ENCODE measurements at places on chromosomes 1 and 21.
A peak's percentile ranks its signal among the peaks of the same experiment; 100 is the strongest.

DNA sequence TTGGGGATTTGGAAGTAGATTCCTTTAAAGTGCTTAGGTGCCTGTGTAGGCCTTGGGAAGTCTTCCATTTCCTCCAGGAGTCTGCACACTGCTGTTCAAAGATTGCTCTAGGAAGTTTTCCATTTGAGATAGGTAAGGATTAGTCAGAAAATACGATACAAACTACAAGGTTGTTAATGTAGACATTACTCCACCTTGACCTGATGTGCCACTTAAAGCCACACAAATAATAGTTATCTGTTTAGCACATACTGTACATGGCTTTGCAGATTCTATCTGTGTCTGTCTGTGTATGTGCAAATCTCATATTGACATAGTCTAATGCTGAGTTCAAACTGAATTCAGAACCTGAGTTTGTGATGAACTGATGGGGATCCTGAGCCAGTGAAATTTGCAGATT is 118.4 kb downstream of the RHOU start:
- DNase-seq, result no peak

DNA sequence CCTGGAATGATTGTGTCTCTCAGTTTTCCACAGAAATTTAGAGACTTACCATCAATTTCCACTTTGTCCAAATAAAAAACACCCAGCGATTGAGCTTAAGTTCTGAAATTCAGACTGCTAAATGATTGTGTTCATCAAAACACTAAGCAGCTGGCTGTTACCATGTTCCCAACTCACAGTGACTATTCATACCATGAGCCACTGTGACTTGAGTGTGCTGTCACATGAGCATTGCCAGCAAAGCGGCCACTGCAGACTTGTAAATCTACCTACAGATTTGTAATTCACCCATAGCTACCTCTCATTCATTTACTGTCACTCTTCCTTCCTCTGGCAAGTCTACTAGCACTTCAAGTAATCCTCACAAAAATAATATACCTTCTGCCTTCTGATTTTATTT is 17.2 kb upstream of the PRKAB2 start:
- no peak for DNase-seq

GRCh38 chr1:211616965-211617297 is 38.0 kb upstream of the SLC30A1 start:
- DNase-seq, result no peak

DNA sequence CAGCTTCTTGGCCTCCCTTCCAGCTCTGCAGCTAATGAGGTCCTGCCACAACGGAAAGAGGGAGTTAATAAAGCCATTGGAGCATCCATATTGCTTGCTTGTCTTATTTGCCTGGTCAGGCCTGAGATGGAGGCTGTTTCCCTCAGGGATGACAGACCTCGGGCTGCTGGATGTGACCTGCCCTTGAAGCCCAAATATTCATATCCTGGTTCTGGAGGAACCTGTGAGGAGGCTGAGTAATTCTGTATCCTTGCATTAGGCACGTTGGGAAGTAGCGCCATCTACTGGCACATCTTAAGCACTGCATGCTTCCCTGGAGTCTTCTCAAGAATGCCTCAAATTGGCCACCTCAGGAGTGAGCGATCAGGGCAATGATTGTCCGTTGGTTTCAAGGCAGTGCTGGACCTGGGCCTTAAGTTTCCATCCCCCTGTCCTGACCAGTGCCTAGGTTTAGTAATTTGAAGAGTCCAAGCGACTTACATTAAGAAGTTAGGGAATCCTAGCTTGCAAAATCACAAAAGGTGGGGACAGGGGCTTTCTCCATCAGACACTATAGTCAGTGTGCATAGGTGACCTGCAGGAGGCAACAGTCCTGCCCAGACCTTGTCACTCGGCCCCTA is 13.8 kb upstream of the NASP start:
- peak; percentile 49 for DNase-seq

DNA sequence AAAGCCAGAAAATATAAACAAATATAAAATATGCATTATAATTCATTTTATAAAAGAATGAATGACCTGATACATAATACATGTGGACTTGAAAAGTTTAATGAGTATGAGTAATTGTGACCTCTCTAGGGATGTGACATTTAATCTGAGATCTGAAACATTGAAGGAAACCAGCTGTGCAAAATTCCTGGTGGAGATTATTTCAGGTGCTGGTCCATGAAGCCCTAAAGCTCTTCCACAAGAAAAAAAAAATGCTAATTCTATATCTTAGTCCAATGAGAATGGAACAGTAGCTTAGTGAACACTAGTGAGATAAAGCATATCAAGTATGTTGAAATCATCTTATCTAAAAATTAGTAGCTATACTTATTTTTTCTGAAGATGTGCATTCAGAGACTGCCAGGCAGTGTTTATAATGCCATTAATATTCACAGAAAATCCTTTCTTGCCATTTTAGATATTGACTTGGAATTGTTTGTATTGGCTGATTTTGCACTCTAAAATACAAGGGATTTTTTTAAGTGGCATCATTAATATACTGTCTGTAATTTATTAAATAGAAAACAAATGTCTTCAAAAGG is 1485.9 kb downstream of the PLA2G4A start:
- DNase-seq, result no peak

GRCh38 chr1:48676822-48677221 is 99.9 kb downstream of the BEND5 start:
- no peak for DNase-seq

DNA sequence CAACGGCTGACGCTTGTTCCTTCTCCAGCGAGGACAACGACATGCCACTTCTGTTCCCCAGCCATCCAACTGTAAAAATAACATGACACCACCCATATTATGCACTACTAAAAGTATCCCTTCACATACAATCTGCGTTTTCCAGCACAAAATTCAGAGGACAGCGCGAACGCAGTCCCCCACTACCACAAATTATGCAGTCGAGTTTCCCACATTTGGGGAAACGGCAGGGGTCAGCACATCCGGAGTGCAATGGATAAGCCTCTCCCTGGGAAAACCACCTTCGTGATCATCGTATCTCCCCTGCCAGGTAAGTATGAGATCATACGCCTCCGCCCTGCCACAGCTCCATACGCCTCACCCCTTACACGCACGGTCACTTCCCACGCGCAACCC is 120.9 kb downstream of the PPIAL4G start:
- DNase-seq, result no peak

DNA sequence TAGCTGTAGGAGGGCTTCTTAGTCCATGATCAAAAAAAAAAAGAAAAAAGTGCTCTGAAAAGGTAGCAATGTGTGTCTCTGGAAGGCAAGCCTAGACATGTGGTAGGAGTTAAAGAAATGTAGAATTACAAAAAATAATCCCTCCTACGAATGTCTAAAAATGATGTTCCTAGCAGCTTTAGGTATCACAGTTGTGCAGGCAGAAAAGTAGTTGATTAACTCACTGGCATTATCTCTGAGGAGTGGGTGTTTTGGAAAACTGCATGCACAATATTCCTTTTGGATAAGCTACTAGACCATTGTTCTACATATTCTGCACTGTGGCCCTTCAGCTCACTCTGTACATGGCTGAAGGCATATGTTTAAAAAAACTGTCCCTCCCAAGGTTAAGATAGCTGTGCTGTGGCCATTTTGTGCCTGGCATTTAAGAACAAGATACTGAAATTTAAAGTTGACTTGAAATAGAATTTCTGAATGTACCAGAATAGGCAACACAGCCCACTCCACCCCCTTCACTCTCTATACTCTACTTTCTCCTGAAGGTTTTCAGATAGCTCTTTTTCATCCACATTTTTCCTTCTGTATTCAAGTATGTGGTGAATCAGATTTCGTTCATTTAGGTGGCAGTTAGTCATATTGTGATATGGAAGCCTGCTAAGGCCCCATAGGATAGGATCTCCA is 463.9 kb upstream of the LRRC7 start:
- no peak for DNase-seq

DNA sequence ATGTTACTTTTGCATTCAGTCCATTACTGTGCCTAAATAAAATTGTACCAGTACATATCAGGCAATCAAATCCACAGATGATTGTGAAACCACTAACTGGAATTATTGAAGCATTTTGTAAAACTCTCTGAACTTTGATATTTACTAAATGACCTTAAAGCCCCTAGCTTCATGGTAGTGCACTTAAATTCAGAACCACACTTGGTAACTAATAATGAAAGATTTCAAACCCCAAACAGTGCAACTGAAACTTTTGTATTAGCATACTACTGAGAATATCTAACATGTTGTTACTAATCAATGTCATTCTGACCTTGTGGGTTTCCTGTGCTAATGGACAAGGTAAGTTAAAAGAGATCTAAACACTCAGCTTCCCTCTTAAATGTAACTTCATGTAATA is at the start of gene CFHR3:
TSS of gene CFHR3 (plus strand) at position 238 of the 400 bp plus-strand sequence. CDS start at position 285, 47 bp downstream.
- DNase-seq, result no peak

GRCh38 chr1:173048621-173049321 is 2.0 kb downstream of the TNFSF18 start:
- DNase-seq, result no peak

DNA sequence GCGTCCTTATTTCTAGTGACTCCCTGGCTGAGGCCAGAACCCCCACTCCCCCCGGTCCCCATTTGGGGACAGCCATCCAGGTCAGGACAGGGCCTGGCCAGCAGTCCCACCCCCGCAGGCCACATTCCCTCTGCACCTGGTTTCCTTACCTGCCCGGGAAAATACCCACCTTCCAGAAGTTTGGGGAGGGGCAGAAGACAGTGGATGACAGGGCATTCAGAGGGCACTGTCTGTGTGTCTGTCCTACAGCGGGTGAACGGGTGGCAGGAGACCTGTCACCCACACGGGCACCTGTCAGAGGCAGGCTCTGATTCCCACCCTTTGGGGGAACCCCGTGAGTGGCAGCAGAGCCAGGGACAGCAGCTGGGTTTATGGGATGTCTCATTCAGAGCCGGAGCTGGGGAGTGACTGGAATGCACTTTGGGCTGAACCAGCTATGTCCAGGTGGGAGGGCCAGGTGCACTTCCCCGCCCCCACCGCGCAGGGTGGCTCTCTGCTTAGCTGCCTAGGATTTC is 2.0 kb downstream of the ARHGEF16 start:
- DNase-seq, result no peak

GRCh38 chr21:36321325-36322082 is 1.5 kb downstream of the MORC3 start:
- no peak for DNase-seq

DNA sequence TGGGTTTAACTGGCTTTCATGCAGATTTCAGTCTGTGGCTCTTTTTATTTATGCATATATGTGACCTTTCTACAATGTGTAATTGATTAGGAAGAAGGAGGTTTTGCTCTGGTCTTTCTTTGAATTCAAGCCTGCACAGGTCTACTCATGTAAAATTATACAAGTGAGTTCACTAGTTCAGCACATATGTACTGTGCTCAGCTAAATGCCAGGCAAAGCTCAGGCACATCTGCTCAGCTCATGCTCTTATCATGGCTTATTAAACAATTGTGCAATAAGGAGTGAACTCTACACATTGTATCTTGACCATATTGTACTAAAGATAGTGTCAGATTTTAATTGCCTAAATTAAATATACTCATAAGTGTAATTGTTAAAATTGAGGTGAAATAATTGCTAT is 378.4 kb downstream of the ADGRL2 start:
- no peak for DNase-seq
